Foreskin fibroblast (primary cell): ENCODE measurements at places on chromosomes 1 and 21.

- DNase-seq: no peak
These were observed 42.1 kb downstream of the ARHGEF10L start for GRCh38 chr1:17581389-17582123.

- no peak for DNase-seq
These were observed 812 bp upstream of the ARF1 start for GRCh38 chr1:228081578-228082213.

GRCh38 chr21:35116777-35117176 is 67.7 kb upstream of the RUNX1 start:
- no peak for DNase-seq

GRCh38 chr1:170664828-170665612 is 1.1 kb downstream of the PRRX1 start:
- DNase-seq: peak; percentile 53

GRCh38 chr1:150808846-150809245 is 786 bp upstream of the CTSK start:
- DNase-seq: peak; percentile 82

GRCh38 chr21:45164124-45164511 is 89.7 kb downstream of the ADARB1 start:
- DNase-seq: peak; percentile 8

GRCh38 chr1:167409183-167409582 is 109.1 kb downstream of the CD247 start:
- no peak for DNase-seq

- DNase-seq: no peak
These were observed 1.2 kb downstream of the DMBX1 start for GRCh38 chr1:46490656-46491442.

- DNase-seq: peak; percentile 81
These were observed 1.2 kb downstream of the PIGP start for GRCh38 chr21:37071561-37072273.

DNA sequence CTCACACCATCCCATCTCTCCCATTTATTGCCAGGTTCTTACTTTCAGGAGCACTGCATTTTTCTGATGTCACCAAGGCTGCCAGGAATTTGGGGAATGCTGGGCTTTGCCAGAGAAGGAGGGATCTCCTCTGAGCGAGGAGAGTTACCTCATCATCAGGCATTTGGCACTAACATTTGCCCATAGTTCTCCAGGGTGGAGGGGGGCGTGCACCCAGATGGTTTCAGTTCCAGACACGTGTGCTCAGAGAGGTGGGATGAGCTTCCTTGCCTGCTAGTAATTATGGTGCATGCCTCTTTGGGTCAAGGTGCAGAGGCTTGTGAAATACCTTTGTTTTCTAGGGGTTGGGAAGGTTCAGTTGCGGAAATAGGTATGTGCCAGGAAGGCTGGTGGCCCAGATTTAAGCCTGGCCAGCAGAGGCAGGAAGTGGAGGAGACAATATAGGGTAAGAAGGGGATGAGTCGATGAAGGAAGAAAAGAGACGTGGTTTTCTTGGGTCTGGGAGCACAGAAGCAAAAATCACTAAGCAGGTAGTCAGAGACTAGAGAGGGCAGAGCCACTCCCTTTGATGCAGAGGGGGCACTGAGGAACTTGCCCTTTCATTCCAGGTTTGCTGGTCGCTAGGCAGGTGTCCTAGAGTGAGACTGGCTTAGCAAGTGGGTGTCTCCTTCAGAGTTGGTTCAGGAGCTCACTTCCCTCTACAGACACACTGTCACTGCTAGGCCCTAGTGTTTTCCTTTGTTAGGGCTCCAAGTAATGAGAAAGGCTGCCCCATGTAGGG is 7.2 kb downstream of the TUFT1 start:
- DNase-seq: peak; percentile 87

DNA sequence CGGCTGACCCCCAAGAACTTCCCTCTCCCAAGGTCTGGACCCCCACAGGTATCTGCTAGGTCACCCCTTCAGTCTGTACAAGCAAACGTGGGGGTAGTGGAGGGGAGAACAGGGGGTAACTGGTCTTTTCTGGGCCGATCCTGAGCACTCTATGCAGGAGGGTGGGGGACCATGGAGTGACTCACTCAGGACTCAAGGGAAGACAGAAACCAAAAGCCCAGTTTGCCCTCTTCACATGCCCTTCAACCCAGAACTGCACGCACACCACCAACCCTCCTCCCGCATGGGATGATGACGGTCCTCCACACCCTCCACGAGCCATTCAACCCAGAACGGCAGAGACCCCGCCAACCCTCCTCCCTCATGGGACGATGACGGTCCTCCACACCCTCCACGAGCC is 53.6 kb upstream of the GPR153 start:
- DNase-seq: no peak

GRCh38 chr21:36422279-36423098 is 37.3 kb downstream of the CHAF1B start:
- peak; percentile 69 for DNase-seq

DNA sequence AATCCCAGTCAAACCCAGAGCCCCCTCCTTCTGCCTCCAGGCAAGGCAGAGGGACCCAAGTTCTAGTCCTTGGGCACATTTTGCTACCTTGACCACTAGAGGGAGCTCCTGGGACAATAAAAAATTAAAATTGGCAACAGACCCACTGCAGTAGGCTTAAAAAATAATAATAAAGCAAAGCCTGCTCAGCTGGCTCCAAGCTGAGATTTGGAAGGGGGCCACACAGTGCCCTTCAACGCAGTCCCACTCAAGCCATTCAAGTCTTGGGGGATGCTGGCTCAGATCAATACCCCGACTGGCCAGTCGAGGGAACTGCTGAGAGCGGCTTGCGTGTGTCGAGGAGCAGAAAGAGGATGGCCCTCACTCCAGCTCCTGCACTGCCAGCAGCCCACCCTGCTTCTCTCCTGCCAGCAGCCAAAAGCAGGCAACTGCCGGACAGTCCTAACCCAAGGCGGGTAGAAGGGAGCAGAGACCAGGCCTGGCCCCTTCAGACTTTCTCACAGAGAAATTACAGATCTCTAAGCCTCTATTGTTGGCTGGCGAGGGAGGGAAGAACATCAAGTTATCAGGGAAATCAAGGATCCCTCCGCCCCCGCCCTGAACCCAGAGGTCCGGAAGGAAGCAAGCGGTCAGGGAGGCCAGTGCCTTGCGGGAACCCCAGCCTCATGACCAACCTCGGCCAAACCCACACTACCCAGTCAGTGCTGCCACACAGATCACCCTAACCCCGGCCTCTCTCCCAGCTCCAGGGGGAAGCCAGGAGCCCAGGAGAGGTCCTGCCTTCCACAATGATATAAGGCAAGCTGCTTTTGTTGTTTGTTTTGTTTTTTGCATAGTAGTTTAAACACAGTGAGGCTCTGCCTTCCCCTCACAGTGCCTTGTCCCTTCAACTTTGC is 4.9 kb upstream of the ALDH4A1 start:
- DNase-seq: peak; percentile 80

- DNase-seq: no peak
These were observed 13.9 kb upstream of the MAP3K21 start for GRCh38 chr1:233313434-233314155.

DNA sequence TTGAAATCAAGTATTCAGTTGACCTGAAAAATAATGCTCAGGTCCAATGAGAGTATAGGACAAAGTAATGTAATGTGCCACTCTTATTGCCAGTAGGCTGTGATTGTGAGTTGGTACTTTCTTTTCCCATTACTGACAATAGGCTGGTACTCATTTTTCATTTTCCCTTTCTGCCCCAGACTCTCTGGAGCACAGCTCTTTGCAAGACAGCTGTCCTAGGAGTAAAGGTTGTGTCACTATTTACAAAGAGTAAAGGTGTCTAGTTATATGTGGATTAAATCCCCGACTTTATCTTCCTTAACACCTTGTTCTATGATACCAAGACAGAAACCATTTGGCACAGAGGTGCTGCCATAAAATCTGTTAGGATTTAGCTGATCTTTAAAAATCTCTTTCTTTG is 32.3 kb upstream of the RASAL2 start:
- no peak for DNase-seq

DNA sequence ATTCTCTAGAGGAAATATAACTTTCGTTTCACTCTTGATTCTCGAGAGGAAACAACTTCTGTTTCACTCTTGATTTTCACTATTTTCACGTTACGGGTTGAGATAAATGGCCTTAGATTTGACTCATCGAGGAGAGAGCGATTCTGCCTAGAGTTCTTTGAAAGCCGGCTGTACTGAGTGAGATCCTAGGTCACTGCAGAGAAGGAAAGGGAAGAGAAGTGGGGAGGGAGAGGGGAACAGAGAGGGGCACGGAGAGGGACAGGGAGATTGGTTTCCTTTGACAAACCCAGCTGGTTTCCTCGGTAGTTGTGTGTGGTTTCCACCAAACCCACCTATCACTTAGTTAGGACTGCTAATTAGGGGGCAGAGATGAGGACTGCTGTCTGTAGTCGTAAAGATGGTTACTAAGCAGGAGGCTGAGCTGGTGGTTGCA is 21.6 kb upstream of the GPR137B start:
- DNase-seq: no peak

DNA sequence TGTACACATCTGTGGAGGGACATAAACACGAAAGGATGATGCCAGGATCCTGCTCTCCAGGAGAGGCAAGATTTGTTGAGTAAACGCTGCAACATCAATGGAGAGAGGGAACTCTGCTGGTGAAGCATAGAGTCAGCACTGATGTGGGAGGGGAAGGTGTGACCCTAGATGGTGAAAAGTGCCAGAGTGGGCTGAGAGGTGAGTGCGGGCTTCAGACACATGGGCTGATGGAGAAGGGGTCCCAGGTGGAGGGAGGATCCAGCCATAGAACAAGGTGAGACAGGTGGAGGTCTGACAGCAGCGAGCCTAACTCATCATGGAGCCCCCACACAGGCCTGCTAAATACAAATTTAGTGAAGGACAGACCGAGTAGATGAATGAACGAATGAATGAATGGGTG is 9.7 kb downstream of the RD3 start:
- DNase-seq: no peak

DNA sequence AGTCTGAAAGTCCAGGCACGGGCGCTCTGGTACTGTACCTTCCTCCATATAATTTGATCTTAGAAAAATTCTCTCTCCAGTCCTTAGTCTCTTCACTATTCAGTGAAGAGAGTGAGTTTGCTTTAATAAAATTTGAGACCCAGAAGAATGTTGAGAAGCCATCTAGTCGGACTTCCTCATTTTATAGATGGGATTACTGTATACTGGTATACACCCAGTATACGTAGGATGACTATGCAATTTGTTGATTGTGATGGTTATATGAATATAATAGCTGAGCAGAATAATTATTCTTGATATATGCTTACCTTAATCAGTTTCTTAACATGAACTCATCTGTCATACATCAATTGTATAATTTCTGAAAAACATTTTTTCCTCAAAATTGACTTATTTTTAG is 328.0 kb upstream of the B3GALT2 start:
- no peak for DNase-seq

DNA sequence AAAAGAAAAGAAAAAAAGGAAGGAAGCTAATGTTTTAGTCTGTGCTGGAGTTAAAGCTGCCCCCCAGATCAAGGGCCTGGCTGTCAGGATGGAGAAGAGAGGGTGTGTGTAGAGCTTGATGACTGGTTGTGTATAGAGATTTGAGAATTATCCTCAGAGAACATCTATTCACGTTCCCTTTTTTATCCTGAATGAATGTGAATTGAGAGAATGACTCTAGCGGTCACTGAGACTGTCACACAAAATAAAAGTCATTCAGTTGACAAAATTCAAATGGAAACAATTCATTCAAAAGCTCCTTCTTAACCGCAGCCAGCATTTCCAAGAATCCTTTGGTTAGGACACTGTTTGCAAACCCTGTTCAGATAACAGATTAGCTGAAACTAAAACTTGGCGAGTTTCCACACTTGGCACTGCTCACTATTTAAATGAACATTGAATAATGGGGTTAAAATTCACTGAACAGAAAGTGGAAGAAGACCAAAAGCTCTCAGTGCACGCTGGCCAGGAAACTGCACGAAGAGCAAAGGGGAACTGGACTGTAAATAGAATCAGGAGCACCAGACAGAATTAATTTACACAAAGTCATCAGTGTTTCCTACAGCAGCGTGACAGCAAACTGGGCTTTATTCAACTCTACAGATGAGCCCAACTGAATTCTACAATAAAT is 13.6 kb upstream of the FAM89A start:
- peak; percentile 78 for DNase-seq

- no peak for DNase-seq
These were observed 707 bp downstream of the PRCC start for GRCh38 chr1:156767879-156768604.

GRCh38 chr1:198959032-198959431 is 320.2 kb downstream of the PTPRC start:
- no peak for DNase-seq

DNA sequence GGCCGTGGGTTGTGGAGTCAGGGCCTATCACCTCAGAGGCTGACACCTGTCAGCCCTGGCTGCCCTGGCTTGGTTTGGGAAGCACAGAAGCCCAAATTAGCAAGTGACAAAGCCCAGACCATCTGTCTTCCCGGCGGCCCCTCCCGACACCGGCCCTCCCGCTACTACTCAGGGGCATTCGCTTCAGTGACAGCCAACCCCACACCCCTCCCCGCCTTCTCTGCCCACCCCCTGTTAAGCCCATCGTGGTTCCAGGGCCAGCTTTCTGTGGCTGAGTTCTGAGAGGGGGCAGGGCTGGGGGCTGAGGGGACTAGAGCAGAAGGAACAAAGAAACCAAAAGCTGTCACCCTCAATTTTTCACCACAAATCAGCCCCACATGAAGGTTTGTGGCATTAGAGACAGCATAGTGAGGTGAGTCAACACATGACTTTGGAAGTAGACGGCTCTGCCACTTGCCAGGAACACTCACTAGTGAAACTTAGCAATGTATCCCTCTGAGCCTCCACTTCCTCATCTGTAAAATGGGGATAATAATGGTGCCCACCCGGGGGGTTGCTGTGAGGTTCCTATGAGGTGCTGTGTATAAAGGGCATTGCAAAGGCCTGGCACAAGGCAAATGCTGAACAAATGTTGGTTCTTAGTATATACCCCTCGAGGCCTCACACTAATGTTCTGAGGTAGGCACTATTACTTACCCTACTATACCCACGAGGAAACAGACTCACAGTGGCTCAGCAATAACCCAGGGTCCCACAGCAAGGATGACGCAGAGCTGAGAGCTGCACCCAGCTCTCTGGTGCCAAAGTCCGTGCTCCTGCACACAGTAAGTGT is 5.2 kb upstream of the TNNI1 start:
- no peak for DNase-seq

GRCh38 chr1:228214921-228215662 is 7.2 kb downstream of the OBSCN start:
- no peak for DNase-seq

DNA sequence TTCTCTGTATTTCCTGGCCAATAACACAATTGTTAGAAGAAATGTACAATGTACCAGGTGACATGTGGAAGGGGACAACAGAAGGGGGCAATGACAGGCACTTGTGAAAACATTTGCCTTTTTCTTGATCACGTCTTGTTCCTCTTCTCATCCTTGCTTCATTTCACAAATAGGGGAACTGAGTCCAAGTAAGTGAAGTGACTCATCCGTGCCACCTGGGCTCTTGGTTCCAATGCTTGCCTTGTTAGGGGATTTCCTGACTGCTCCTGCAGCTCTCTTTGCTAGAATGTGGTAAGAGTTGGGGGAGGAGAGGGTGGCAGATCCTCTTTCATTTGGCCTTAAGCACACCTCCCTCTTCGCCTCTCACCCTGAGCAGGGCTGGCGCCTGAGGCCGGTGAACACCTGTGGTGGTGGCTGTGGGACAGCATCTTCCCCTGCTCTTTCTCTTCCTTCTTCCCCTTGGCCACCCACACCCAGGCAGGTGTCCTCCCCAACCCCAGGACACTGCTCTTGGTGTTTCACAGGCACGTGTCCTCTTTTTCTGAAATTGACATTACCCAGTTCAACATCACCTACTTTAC is 2.2 kb upstream of the RHEX start:
- DNase-seq: no peak

GRCh38 chr1:221069986-221070385 is 190.7 kb downstream of the HLX start:
- DNase-seq: no peak
